Esophagus squamous epithelium (tissue), 5 donors: ENCODE measurements at places on chromosomes 6 and 20. TPM values are rescaled to one million over a fixed set of nuclear protein-coding genes. Genes with fewer than 3 reads are reported as not detected.

- peak overlapping the region; percentile 39 for H3K4me3 ChIP-seq
- H3K4me1 ChIP-seq = peaks cover 45% of the 10 kb centered on the region
- H3K27ac ChIP-seq = peak overlapping the region; percentile 87
- no peak for DNase-seq
Measured at GRCh38 chr6:118708744-118709143, 57.4 kb upstream of the CEP85L start.

Gene RSPH9
- total RNA-seq = 0.38 TPM

DNA sequence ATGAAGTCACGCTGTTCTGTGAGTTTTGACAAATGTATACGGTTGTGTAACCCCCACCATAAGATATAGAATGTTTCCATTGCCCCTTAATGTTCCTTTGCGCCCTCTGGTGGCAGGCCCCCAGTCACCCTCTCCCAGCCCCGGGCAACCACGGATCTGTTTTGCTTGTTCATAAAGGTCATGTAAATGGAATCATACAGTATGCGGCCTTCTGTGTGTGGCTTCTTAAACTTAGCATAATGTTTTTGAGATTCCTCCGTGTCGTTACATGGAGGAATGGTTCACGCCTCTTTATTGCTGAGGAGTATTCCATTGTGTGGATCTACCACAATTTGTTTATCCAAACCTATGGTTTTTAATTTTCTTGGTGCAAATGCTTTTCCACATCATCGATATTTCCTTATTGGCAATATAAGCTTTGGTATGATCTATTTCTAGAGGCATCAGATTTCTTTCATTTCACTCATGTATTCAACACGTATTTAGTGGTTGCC, 28.4 kb downstream of the LYRM2 start:
- DNase-seq = peak; percentile 6
- H3K4me3 ChIP-seq = no peak overlapping the region
- H3K27ac ChIP-seq = no peak overlapping the region
- H3K36me3 ChIP-seq = no peaks in the 10 kb centered on the region
- no peaks in the 10 kb centered on the region for H3K27me3 ChIP-seq
- no peaks in the 10 kb centered on the region for H3K4me1 ChIP-seq

Gene MOXD1
- 59.2 TPM for total RNA-seq

GRCh38 chr6:41075651-41076626, 3.2 kb downstream of the NFYA start:
- no peak overlapping the region for H3K4me3 ChIP-seq
- H3K4me1 ChIP-seq = peaks cover 11% of the 10 kb centered on the region
- H3K27me3 ChIP-seq = no peaks in the 10 kb centered on the region
- DNase-seq = no peak
- H3K27ac ChIP-seq = no peak overlapping the region
- H3K36me3 ChIP-seq = peaks cover 23% of the 10 kb centered on the region

Gene PSORS1C2
- not detected for total RNA-seq
